HT1080 (cell line): ENCODE measurements at places on chromosomes 12 and 14. TPM values are rescaled to one million over a fixed set of nuclear protein-coding genes. Genes with fewer than 3 reads are reported as not detected.

CCDC197 gene
- total RNA-seq, result not detected in 2 replicates

METTL1 gene
- total RNA-seq, result 26.9 and 31.6 TPM in 2 replicates

- DNase-seq, result no peak
These were observed 340.7 kb downstream of the GALC start for GRCh38 chr14:87652278-87652677.

NEUROD4 gene
- total RNA-seq, result not detected in 2 replicates

PPP1R1A gene
- not detected in 2 replicates for total RNA-seq

- DNase-seq, result peak; percentile 2
These were observed 169.0 kb downstream of the PRIMA1 start for GRCh38 chr14:93619176-93619793.

GRCh38 chr12:26628234-26628633 lies 204.8 kb downstream of the ITPR2 start:
- no peak for DNase-seq

GRCh38 chr14:58636129-58636528 lies 1.6 kb upstream of the DACT1 start:
- no peak for DNase-seq

DNA sequence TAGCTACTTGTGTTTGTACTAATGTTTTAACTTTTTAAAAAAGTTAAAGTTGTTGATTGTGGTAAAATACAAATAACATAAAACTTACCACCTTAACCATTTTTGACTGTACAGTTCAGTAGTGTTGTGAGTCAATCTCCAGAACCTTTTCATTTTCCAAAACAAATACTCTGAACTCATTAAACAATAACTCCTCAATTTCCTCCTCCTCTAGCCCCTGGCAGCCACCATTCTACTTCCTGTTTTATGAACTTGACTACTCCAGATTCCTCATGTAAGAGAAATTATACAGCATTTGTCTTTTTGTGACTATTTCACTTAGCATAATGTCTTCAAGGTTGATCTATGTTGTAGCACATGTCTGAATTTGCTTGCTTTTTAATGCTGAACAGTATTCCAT lies 299.1 kb upstream of the AMIGO2 start:
- DNase-seq, result no peak

LTB4R2 gene
- 5.0 and 7.8 TPM in 2 replicates for total RNA-seq

DNA sequence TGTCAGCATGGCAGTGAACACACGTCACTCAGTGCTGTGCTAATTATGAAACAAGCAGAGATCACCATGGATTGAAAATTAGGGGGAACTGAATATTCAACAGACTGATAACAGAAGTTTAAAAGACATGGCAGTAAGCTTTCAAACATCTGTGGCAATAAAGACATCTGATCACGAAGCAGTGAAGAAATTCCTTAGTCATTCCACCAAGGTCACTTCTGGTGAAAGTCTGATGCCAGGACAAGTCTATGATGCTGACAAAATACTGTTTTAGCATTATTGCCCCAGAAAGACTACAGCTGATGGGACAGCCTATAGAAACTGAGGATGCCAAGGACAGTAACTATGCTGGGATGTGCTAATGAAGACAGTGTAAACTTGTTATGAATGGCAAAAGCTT lies 126.9 kb upstream of the RBM19 start:
- DNase-seq, result no peak

GRCh38 chr14:68569970-68570409 lies 222.9 kb downstream of the ZFP36L1 start:
- no peak for DNase-seq

SERPINA1 gene
- 0.58 and 1.4 TPM in 2 replicates for total RNA-seq

DNA sequence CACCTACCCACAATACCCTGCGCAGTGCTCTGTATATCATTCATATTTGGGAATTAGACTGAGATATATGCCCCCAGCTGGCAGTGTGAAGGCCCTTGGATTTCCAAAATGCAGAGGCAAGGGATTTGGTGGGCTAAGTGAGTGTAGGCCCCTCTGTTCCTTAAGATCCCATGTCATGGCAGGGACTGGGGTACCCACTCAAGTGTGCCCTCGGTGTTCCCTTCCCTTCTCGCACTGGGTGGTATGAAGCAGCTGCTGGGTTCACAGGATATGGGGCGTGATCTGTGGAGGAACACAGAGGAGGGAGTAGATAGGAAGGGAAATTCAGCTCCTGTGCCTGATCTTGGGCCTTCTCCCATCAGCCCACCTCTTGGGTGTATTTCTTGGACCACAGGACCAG lies 63.1 kb upstream of the VASH1 start:
- no peak for DNase-seq

DNA sequence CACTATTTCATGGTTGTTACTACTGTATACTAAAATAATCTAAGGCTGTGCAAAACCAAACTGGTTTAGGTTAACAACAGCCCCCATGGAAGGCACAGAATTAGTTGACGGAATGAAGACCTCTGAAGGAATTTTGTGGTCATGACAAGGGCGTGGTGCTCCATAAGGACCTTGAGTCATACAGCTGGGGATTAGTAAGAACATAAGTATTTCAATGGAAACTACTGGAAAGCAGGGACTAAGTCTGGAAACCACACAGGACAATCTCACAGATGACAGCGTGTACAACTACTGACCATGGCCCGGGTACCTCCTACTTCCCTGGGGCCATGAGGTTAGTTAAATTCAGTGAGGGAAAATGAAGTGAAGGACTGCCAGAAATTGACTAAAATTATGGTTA lies 98.5 kb upstream of the PLEKHA5 start:
- DNase-seq, result peak; percentile 95

GRCh38 chr12:66449531-66449930 lies 147.2 kb downstream of the HELB start:
- DNase-seq, result no peak

DNA sequence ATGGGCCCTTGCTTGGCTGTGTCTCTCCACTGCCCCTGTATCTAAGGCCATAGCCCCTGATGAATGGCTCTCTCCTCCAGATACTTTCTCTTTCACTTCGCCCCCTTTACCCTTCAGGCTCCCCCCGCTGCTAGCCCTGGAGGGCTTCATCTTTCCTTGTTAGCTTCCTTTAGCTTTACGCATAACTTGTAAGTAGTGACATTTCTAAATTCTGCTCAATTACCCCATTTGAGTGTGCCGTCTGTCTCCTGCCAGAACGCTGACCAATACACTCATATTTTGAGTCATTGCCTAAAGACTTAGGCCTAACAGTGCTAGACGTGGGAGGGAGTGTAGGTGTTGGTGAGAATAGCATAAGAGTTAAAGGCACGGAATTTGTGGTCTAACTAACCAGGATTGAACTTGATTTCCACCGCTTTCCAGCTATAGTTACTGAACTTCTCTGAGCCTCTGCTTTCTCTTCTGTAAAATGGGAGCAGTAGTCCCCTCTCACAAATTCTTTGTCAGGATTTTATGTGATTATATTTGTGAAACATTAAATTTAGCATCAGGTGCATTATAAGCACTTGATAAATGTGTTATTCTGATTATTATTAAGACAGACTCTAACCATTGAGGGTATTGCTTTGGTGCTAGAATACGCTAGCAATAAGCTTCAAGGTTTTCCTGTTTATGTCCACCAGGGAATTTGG lies 129.3 kb downstream of the ZFP36L1 start:
- no peak for DNase-seq

RHOJ gene
- total RNA-seq, result 0.50 and 1.5 TPM in 2 replicates

DNA sequence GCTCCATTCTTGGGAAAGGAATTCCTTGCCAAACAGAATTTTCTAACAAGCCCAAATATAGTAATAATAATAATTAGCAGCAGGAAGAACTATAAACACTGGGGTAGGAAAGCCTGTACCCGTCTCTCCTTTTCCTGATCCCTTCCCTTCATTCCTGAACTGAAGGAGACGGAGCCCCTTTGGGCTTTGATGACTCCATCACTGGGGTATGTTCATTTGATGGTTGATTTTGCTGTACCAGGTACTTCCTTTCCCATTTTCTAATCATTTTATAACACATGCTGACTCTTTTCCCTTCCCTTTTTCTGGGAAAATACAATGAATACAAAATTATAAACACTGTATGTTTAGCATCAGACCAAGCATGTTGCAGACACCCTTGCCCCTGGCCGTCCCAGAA lies 3.6 kb upstream of the RCOR1 start:
- no peak for DNase-seq

- no peak for DNase-seq
These were observed 279.5 kb downstream of the ETNK1 start for GRCh38 chr12:22904485-22904884.

- DNase-seq, result no peak
These were observed 7.1 kb downstream of the STX2 start for GRCh38 chr12:130831876-130832405.

- DNase-seq, result no peak
These were observed 13.5 kb downstream of the ANHX start for GRCh38 chr12:133222211-133222610.

IL23A gene
- total RNA-seq, result 0.43 TPM in 1 of 2 replicates, not detected in the other

DNA sequence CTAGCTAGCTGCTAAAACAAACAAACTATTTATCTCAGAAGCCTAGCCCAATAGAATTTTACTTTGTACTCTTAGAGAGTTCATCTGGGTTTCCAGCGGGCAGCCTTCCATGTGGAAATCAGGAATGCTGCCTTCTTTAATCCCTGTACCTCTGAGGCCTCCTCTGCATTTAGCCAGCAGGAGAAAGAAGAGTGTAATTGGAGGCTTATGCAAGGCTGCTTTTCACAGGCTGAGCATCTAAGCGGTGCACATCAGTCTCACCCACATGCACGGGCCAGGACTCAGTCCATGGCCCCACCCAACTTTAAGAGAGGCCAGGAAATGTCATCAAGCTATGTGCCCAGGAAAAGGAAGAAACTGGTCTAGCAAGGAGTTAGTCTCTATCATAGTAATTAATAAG lies 14.0 kb upstream of the PTGDR start:
- DNase-seq, result no peak

DNA sequence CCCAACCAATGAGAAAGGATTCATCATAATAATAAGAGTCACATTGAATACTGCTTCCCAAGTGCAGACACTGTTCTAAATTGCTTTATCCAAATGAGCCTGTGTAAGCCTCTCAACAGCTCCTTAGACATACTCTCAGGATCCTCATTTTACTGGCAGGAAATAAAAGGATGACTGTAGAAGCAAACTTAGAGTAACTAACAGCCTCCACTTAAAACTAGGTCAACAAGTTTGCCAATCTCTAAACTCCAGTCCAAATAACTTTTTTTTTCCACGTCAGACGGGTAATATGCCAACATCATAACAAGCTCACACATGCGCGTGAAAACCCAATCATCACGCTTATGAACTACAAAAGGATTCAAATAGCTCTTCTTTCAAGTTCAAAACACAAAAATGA lies 15.3 kb upstream of the DPF3 start:
- no peak for DNase-seq

DNA sequence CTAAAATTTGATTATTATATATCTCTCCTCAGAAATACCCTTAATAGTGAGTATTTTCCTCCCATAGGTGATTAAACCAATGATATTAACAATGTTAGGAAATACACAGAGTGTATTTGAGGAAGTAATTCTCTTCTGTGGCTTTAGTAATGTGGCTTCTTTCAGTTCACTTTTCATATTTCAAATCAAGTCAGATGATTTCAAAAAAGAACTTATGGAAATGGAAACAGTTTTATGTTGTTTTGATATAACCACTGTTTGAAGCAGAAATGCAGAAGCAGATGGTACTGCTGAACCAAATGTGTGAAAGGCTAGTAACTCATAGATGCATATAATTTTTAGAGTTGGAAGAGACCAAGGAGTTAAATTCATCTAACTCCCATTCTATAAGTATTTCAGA lies 1.9 kb upstream of the GPR33 start:
- DNase-seq, result no peak

GRCh38 chr14:94382716-94383596 lies 5.4 kb downstream of the SERPINA1 start:
- no peak for DNase-seq

GRCh38 chr12:71057330-71057729 lies 100.5 kb downstream of the TSPAN8 start:
- no peak for DNase-seq

GRCh38 chr14:50658203-50658602 lies 9.9 kb downstream of the SAV1 start:
- no peak for DNase-seq

- peak; percentile 89 for DNase-seq
These were observed 14.1 kb upstream of the CDH24 start for GRCh38 chr14:23071244-23071920.

DNA sequence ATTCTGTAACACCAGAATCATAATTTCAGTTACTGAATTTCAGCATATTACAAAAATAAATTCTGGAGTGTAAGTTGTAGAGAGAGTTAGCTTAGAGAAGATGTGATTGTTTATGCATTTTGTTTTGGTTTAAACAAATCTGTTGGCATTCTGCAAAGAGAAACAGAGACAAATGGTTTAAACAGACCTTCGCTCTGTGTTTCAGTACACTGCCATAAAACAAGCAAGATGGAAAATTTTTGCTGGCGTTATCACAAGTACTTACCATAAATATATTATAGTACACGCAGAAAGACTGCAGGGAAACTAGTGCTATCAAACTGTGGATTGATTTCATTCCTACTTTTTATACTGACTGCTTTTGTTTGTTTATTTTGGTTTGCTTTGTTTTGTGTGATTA lies 850.3 kb upstream of the FOXG1 start:
- DNase-seq, result no peak

INHBC gene
- total RNA-seq, result 0.13 and 0.37 TPM in 2 replicates

DNA sequence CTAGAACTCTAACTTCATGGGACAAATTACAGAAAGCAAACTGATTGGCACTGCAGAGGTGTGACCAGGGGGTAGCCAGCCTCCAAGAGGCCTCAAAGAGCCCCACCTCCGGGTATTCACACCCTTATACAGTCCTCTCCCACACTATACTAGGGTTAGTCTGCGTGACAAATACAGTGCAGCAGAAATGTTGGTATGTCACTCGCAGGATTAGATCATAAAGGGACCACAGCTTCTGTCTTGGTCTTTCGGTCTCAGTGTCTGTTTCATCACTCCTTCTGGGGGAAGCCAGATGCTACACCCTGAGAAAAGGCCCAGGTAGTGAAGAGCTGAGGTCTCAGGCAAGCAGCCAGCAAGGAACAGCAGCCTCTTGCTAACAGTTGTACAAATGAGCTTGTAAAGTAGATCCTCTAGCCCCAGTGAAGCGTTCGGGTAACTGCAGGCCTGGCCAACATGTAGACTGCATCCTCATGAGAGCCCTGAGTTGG lies 68.9 kb upstream of the SAV1 start:
- DNase-seq, result no peak

HCAR2 gene
- not detected in 2 replicates for total RNA-seq

DNA sequence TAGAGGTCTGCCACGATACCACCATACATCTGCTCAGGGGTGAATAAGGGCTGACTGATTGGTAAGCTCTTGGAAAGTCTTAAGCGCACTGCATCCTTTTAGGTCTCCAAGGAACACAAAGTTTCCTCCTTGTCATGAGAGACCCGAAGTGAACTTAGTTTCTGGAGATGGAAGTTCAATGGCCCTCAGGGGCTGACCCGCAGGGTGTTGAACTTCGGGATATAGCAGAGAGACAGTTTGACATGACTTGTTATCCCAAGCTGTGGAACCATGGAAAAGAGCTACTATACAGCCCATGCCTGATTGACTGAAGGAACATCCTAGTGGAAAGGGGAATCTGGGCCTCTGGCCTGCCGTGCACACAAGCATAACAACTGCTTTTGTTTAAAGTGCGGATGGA lies 26.9 kb upstream of the CPNE8 start:
- no peak for DNase-seq

CMKLR1 gene
- 0.21 TPM in 1 of 2 replicates, not detected in the other for total RNA-seq

RAPGEF3 gene
- total RNA-seq, result 3.7 and 4.1 TPM in 2 replicates
